ENCODE measurements at places on chromosomes 2 and 18.

GRCh38 chr2:145764631-145765030 is 1244.7 kb upstream of the ZEB2 start:
- no peak for DNase-seq

GRCh38 chr2:190607657-190608357 is 41.1 kb upstream of the NAB1 start:
- no peak for DNase-seq

DNA sequence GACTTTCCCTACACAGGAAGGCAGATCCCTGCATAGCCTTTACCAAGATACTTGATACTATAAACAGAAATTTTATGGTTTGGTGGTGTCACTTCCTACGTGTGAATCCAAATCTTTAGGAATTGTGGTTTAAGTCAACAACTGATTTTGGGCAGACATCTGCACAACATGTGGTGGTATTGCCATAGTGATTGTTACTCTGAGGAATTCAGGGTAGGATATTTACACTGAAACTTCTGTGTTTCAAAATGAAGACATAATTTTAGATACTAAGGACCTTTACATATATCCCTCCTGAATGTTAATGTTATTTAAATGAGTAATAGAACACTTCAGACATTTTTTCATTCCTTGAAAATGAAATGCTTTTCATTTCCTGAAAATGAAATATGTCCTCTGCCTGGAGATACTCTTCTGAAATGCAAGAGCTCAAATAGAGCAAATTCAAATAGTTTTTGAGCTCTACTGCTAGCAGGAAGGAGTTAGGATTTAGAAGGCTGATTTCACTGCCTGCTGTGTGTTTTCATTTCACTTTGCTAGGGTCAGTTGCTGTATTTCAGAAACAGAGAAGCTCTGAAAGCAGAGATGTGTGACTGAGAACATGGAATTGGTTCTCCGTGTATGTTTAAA is 77.2 kb downstream of the MDH1 start:
- DNase-seq: no peak

DNA sequence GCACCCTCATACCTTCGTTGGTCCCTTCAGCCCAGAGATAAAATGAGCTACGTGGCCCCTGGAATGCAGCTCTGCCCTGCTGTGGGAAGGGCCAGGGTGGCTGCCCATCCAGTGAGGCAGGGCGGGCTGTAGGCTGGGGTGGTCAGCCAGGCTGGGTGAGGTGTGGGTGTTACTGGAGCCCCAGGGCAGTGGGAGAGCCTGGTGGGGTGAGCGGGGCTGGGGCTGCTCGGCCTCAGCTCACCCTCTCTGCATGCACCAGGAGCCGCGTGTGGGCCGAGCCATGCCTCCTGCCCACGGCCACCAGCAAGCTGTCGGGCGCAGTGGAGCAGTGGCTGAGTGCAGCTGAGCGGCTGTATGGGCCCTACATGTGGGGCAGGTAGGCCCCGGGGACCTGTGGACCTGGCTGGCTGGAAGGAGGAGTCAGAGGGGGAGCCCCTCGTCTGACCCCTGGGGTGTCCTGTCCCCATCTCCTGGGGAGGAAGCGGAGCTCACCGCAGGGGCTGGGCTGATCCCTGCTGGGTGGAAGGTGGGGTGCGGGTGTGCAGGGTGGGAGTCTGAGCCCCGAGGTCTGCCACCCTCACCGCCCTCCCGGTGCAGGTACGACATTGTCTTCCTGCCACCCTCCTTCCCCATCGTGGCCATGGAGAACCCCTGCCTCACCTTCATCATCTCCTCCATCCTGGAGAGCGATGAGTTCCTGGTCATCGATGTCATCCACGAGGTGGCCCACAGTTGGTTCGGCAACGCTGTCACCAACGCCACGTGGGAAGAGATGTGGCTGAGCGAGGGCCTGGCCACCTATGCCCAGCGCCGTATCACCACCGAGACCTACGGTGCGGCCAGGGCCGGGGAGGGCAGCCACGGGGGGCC is 5.5 kb downstream of the RNPEPL1 start:
- no peak for DNase-seq

DNA sequence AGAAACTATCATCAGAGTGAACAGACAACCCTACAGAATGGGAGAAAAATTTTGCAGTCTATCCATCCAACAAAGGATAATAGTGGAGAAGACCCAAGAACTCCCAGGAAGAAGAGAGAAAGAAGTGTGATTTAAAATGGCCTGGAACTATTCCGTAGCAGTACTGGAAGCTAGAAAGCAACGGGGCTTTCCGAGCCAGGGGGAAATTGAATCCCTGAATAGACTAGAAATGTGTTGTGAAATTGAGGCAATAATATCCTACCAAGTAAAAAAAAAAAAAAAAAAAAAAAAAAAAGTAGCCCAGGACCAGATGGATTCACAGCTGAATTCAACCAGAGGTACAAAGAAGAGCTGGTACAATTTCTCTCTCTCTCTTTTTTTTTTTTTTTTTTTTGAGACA is 69.3 kb downstream of the FARP2 start:
- no peak for DNase-seq

- DNase-seq: no peak
Measured at GRCh38 chr18:67433971-67434370, 82.5 kb downstream of the DSEL start.

GRCh38 chr18:59032308-59032707 is 107.4 kb upstream of the SEC11C start:
- no peak for DNase-seq

DNA sequence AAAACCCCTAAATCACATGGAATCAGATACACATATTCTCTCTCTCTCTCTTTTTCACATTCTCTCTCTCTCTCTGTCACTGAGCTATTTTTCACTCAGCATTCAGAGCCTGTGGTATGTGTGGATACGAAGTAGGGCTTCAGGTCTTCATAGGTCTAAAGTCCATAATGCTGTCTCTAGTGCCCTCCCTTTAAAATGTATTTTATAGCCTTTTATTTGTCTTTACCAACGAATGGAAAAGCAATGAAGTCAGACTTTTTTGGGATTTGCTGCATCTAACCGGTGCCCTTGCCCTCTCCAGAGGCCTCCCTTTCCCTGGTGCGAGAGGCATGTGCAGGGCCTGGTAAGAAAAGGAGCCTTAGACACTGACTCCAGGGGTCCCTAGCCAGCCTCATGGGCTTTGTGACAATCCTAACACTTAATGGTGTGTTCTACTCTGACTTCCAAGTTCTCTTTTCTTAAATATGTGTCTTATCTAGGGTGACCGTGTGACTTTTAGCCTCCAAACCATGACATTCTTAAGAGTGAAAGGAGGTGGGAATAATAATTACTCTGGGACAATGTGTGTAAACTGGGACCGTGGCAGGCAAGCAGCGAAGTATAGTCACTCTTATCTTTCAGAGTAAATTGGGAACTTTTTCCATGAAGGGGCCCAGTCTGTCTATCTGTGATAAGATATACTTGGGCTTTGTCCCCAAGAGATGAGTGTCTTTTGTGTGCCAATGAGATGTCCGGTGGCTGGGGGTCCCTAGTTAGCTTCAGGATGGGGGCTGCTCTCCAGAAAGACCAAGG is 101.1 kb downstream of the B3GNT2 start:
- no peak for DNase-seq

GRCh38 chr18:32335228-32335627 is 135.5 kb downstream of the GAREM1 start:
- DNase-seq: no peak

DNA sequence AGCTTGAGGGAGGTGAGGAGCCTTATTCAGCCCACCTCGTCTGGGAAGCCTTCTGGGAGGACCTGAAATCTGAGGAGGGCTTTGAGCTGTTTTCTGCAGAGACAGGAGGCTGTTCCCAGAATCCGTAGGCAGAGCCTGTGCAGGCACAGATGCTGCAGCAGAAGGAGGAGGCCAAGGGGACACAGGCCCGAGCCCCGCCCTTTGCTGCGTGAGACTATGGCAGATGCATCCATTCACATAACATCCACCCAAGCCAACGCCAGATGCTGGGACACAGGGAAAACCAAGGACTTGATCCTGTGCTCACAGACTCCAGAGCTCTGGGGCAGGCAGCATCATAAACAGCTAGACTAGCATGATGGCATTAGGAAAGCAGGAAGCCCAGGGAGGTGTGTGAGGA is 98.2 kb downstream of the KCNF1 start:
- DNase-seq: no peak

DNA sequence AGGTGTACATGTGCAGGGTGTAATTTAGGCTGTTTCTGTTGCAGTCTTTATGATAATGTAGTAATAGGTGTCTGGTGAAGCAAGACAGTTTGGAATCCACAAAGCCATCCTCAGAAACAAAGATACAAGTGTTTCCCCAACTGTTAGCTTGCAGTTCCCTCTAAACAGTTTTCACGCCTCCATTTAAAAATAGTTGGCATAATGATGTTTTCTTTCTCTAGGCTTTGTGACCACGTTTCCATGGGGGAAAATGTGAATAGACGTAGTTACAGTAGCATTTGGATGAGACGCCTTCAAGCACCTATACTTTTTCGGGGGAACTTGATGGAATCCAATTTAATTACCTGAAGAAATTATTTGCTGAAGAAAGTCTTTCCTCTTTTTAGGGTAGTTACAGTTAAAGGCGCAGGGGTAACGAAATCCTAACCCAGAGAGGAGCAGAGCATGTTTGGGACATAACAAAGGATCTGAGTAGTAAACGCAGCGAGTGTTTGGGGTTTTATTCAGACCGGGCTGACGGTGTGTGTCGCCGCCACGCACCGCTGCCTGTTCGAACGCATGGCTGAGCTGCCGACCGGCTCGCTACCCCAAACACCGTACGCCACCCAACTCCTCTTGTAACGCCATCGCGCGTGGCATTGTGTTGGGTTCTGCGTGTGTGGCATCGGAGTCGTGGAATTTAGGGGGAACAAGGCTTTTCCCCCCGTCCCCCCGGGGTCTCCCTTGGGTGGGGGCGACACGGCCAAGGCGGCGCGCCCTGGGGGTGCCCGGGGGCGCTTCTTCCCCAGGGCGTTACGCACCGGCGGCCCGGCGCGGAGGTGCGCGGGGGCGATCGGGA is 681 bp upstream of the NRP2 start:
- DNase-seq: no peak

- DNase-seq: no peak
Measured at GRCh38 chr2:37934591-37935513, 9.8 kb downstream of the RMDN2 start.

DNA sequence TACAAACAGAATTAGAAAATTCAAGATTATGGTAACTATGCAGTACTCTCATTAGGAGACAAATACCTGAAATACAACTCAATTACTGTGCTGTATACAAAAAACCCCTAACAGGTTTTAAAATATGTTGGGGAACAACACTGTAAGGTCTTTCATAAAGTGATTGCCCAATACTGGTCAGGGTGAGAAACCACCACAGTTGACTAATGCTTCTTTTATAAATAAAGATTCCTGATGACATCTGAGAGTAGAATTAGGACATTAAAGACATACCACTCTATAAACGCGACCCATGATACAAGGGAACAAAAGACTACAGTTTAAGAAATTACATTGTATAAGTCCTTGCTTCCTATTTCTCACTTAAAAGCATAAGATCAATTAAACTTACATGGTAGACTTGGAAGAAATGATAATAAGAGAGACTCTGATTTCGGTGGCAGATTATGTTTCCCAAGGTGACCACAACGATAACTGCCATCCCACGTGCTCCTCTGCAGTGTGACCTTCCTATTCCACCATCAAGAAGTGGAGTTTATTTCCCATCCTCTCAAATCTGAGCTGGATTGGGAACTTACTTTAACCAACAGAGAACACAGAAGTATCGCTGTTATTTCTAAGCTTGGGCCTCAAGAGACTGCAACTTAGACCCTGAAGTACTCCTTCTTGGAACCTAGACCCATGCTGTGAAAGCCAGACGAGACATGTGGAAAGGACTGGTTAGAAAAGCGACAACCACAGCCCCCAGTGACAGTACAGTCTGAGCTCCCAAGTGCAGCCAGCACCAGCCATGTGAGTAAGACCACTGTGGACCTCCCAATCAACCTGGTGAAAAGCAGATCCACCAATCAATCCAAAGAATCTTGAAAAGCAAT is 52.3 kb downstream of the ZNF521 start:
- DNase-seq: no peak

- DNase-seq: no peak
Measured at GRCh38 chr2:70985956-70986355, 7.5 kb downstream of the ANKRD53 start.

GRCh38 chr2:106184394-106184793 is 9.7 kb downstream of the UXS1 start:
- DNase-seq: no peak

GRCh38 chr18:63707816-63708215 is 5.1 kb downstream of the SERPINB11 start:
- no peak for DNase-seq

GRCh38 chr2:173644146-173644545 is 289.5 kb downstream of the CDCA7 start:
- no peak for DNase-seq

Measured in stimulated activated CD8-positive, alpha-beta memory T cell treated with anti-CD3 and anti-CD28 coated beads, Interleukin-7, amount 100 ng/mL, for 48 hours (primary cell).